ENCODE measurements at places on chromosomes 13 and 19.

DNA sequence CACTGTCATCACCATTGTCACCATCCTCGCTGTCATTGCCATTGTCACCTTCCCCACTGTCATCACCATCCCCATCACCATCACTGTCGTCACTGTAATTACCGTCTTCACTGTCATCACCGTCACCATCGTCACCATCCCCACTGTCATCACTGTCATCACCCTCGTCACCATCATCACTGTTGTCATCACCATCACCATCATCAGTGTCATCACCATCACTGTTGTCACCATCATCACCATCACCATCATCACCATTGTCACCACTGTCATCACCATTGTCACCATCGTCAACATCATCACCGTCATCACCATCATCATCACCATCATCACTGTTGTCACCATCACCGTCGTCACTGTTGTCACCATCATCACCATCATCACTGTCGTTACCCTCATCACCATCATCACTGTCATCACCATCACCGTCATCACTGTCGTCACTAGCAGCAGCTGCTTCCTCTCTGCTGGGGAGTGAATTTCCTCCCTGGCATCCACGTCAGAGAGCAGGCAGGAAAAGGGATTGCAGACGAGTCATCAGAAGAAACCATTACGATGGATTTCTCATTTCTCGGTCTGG is 27.3 kb downstream of the TMEM255B start:
- no peak for DNase-seq

DNA sequence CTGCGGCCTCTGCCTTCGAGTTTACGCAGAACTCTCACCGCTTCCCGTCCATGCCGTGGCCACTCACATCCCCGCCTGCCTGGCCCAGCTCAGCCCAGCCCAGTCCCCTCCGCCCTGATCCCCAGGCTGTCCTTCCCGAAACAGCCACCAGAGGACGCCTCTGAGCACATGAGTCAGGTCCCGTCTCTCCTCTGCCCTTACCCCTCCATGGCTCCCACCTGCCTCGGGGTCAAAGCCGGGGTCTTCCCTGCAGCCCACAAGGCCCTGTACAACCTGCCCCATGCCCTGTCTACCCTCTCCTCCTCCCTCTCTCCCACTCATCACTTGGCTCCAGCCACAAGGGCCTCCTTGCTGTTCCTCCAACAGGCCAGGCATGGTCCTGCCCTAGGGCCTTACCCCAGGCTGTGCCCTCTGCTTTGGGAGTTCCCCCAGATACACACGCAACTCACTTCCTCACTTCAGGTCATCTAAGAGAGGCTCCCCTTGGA is 8.1 kb upstream of the SEMA6B start:
- peak; percentile 37 for DNase-seq

DNA sequence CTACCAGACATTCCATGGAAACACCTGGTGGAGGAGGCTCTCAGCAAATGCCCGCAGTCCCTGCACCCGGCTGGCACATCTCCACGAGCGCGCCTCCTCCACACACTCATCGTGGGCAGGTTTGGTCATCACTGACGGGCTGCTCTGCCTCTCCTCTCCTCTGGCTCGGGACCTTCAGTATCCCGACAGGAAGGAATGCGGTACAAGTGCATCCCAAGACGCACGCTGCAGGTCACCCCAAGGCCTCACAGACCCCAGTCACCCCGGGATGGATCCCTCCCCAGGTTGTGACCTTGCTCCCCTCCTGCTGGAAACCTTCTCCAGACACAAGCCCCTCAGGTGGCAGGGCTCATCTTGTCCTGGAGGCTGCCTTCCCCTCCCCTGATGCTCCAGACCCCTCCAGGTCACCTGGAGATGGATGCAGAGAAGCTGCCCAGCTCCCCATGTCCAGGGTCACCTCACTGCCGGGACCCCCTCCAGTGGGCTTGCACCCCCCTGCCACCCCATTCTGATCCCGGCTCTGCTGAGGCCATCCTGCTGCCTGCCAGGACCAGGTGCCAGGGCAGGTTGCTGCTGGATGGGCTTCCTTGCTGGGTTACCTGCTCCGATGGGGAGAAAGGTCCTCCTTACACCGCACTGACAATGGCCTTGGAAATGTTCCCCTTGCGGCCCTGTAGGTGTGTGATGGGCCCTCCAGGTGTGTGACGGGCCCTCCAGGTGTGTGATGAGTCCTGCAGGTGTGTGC is 29.9 kb downstream of the C13orf46 start:
- no peak for DNase-seq

GRCh38 chr13:83884141-83884540 is 1.9 kb upstream of the SLITRK1 start:
- DNase-seq, result no peak

DNA sequence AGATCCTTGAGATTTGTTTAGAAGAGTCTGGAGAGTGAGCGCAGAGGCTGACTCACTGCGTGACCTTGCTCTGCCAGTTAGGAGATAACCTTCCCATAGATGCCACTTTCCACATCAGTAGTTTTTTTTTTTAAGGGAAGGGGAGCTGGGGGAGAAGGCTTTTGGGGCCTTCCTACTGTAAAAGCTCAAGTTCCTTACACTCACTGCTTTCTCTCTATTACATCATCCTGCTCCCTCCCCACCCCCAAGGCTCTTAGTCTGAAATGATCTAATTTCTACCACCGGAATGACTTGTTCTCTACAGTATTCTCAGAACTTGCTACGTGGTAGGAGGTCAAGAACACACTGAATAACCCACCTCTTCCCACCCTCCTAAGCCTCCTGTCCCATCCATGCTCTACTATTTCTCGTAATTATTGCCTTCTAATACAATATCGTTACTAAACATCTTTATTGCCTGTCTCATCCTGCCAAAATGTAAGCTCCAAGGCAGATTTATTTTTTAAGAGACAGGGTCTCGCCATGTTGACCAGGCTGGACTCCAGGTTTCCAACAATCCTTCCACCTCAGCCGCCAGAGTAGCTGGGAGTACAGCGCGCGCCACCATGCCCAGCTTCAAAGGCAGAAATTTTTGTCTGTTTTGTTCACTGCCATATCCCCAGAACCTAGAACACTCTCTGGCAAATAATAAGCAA is 1.2 kb downstream of the LONP1 start:
- peak; percentile 44 for DNase-seq

DNA sequence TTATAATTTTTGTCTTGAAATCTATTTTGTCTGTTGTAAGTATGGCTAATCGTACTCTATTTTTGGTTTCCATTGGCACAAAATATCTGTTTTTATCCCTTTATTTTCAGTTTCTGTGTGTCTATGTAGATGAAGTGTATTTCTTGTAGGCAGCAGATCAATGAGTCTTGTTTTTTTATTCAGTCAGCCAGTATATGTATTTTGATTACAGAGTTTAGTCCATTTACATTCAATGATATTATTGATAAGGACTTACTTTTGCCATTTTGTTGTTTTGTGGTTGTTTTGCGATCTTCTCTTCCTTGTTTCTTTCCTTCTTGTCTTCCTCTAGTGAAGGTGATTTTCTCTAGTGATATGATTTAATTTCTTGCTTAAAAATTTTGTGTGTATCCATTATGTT is 336.3 kb upstream of the SPRY2 start:
- DNase-seq, result no peak

DNA sequence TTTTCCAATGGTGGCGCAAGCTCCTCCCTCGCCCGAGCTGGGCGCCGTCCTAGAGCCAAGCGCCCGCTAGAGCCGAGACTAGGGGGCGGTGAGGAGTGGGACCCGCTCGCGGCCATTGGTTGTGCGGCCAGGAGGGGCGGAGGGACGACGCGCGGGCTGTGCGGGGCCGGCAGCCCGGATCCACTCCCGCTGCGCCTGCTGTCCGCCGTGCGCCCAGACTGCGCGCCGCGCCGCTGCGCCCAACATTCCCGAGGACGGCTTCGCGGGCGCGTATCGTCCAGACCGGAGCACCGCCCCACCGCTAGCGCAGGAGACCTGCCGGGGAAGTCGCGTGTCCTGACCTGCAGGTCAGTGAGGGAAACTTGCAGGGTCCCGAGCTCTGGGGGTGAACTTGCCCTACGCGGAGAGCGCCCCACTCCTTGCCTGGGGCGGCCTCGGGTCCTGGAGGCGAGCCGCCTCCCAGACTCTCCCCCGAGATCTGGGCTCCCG is at the start of gene SERTM1:
TSS of gene SERTM1 (plus strand) at position 183 of the 489 bp plus-strand sequence. CDS start 21,059 bp downstream, outside the sequence.
- no peak for DNase-seq

DNA sequence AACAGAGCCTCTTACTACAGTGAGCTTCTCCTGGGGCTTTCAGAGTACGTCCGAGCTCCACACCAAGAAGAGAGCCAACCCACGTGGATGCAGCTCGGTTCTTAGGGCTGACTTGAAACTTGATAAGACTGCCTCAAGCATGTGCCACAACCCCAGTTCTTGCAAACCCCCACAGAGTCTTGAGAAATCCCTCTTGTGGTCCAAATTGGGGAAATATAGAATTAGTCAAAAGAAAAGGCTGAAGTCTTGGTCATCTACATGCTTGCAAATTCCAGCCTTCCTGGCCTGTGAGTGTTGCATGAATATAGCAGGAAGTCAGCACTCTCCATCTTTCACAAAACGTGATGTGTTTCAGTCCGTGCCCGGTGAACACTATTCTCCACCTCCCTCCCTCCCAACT is 95.2 kb downstream of the GGACT start:
- DNase-seq, result no peak

DNA sequence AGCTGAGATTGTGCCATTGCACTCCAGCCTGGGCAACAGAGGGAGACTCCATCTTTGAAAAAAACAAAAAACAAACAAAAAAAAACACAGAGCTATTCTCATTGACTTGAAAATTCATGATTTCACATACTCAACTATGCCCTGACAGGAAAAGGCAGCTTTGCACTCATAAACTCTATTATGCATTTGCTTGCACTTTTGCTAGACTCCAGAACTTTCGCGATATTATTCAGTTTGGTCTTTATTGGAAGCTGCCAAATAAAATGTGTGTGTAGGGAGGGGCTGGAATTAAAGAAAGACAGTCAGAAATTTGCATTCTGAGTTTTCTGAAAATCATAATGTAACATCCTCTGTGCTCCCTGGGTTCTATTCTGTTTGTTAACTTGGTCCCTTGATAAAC is 635.1 kb upstream of the KLF12 start:
- no peak for DNase-seq

DNA sequence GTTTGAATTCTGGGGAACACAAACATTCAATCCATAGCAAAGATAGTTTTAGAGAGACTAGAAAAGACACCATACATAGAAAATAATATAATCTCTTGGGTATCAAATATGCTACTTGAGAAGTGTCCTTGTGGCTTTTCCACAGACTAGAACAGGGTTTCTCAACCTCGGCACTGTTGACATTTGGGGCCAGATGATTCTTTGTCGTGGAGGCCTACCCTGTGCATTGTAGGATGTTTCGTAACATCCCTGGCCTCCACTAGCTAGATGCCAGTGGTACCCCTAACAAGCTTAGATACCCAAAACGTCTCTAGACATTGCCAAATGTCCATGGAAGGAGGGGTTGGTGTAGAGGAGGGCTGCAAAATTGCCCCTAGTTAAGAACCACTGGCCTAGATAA is 2.2 kb upstream of the ESD start:
- DNase-seq, result no peak

GRCh38 chr13:80865329-80865728 is 524.4 kb upstream of the SPRY2 start:
- DNase-seq, result no peak

DNA sequence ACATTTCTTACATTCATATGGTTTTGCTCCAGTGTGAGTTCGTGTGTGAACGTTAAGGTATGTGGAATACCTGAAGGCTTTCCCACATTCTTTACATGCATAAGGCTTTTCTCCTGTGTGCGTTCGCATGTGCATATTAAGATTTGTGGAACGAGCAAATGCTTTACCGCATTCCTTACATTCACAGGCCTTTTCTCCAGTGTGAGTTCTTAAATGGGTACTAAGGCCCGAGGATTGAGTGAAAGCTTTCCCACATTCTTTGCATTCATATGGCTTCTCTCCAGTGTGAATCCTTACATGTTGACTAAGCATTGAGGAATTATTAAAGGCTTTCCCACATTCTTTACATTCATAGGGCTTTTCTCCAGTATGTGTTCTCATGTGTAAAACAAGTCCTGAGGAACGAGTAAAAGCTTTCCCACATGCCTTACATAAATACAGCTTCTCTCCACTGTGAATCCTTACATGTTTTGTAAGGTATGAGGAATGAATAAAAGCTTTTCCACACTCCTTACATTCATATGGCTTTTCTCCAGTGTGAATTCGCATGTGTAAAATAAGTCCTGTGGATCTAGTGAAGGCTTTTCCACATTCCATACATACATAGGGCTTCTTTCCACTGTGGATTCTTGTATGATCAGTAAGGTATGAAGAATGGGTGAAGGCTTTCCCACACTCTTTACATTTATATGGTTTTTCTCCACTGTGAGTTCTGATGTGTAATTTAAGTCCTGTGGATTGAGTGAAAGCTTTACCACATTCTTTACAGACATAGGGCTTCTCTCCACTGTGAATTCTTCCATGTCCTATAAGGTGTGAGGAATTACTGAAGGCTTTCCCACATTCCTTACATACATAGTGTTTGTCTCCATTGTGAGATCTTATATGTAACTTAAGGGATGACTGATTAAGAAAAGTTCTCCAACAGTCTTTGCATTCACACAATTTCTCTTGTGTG is 10.7 kb downstream of the ZNF846 start:
- DNase-seq, result no peak

GRCh38 chr19:45448887-45449299 is 18.9 kb upstream of the FOSB start:
- DNase-seq, result no peak

GRCh38 chr13:111065698-111066097 is 49.4 kb upstream of the ARHGEF7 start:
- no peak for DNase-seq

- no peak for DNase-seq
Observed at GRCh38 chr13:87827479-87827878, 156.3 kb downstream of the SLITRK5 start.

- DNase-seq, result peak; percentile 86
Observed at GRCh38 chr19:42254850-42255765, at the start of gene ERF. Gene ERF, minus strand, starts transcription at chr19:42255128. Its CDS starts 129 bp downstream, at chr19:42254999.

- DNase-seq, result peak; percentile 58
Observed at GRCh38 chr13:40060296-40061007, 405.0 kb downstream of the COG6 start.

DNA sequence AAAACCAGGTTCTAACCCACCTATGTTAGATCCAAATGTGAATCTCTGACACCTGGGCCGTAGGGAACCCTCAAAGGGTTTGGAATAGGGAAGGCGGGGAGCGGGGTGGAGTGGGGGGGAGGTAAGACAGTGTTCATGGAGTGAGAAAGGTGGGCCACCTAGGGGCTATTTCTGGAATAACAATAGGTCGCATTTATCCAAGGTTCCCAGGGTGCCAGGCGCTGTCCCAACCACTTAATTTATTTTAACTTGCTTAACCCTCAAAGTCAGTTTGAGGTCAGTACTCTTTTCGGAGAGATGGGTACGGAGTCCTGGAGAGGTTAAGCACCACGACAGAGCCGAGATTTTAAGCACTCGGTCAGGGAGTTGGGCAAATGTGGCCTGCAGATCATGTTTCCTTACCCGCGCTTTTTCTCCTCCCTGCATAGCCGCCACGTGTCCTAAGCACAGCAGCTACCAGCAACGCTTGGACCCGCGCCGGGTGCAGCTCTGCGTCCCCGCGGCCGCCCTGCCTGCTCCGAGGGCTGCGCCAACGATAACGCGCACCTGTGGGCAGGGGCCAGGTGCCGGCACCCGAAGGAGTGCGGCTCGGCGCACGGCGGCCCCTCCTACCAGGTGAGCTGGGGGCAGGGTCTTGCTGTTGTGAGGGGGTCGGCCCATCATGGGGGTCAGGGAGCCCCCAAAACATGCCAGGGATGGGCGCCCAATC is 25.0 kb upstream of the FXYD3 start:
- DNase-seq, result no peak
